ENCODE measurements at places on chromosomes 6 and 20.
A peak's percentile ranks its signal among the peaks of the same experiment; 100 is the strongest.

DNA sequence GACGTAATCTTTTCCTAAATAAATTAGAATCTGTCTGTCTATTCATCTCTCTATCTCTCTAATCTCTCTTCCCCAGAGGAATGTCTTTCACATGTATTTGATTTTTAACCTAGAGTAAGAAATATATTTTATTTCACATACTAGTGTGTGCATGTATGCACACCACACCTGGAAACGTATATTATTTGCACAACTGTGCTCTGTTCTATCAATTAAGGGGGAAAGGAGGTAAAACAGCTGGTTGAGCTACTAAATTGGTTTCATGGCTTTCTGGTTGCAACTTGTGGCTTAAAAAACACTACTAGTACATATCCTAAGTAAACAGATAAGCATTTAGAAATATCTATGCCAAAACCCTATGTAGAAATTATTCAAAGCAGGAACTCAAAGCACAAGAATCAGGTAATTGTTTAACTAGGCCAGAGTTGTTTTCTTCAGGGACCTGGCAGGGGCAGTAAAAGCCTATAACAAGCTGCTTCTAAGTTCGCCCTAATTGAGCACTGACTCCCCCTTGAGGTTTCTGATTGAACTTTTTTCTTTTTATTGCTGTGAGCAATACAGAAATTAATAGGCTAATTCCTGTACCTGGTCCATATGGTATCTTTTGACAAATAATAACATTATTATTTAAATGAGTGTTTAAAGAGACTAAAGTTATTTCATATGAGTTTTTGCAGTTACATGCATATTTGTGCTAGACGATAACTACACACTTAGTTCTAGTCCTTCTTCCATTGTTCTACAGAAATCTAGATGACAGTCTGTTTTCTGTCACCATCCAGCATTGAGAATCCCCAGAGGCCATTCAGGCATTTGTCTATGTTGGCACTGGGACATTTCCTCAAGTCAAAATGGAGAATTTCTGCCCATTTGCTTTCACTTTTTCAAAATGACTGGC, 88.6 kb downstream of the MCHR2 start:
- no peaks in the 10 kb centered on the region for H3K27me3 ChIP-seq
- no peak overlapping the region for H3K4me3 ChIP-seq
- DNase-seq: peak; percentile 60
- no peaks in the 10 kb centered on the region for H3K36me3 ChIP-seq
- no peak overlapping the region for H3K27ac ChIP-seq
- H3K4me1 ChIP-seq: no peaks in the 10 kb centered on the region

DNA sequence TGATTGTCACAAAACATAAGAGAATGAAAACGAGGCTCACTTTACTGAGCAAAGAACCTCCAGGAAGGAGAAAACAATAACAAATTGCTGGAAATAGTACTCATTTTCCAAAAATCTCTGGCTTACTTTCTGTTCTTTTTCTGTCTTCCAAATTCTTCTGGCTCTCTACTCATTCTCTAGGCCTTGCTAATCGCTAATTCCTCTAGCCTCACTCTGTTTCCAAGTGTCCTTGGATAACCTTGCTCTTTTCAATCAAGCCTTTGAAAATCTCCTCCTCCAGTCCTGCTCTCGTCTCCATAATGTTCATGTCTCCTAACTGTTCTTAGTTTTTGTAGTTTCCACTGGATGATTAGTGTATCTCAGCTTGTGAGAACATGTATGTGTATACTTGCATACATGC, 96.2 kb upstream of the MAP7 start:
- no peak overlapping the region for H3K27ac ChIP-seq
- no peak for DNase-seq
- H3K27me3 ChIP-seq: no peaks in the 10 kb centered on the region

- no peak for DNase-seq
- H3K27ac ChIP-seq: no peak overlapping the region
- H3K27me3 ChIP-seq: no peaks in the 10 kb centered on the region
- H3K4me1 ChIP-seq: no peaks in the 10 kb centered on the region
These were observed 130.2 kb upstream of the SYNDIG1 start for GRCh38 chr20:24339210-24339641.

- DNase-seq: no peak
- no peak overlapping the region for H3K27ac ChIP-seq
- H3K27me3 ChIP-seq: no peaks in the 10 kb centered on the region
- no peaks in the 10 kb centered on the region for H3K36me3 ChIP-seq
- no peak overlapping the region for H3K4me3 ChIP-seq
- no peaks in the 10 kb centered on the region for H3K4me1 ChIP-seq
These were observed 48.2 kb downstream of the APCDD1L start for GRCh38 chr20:58466729-58467571.

DNA sequence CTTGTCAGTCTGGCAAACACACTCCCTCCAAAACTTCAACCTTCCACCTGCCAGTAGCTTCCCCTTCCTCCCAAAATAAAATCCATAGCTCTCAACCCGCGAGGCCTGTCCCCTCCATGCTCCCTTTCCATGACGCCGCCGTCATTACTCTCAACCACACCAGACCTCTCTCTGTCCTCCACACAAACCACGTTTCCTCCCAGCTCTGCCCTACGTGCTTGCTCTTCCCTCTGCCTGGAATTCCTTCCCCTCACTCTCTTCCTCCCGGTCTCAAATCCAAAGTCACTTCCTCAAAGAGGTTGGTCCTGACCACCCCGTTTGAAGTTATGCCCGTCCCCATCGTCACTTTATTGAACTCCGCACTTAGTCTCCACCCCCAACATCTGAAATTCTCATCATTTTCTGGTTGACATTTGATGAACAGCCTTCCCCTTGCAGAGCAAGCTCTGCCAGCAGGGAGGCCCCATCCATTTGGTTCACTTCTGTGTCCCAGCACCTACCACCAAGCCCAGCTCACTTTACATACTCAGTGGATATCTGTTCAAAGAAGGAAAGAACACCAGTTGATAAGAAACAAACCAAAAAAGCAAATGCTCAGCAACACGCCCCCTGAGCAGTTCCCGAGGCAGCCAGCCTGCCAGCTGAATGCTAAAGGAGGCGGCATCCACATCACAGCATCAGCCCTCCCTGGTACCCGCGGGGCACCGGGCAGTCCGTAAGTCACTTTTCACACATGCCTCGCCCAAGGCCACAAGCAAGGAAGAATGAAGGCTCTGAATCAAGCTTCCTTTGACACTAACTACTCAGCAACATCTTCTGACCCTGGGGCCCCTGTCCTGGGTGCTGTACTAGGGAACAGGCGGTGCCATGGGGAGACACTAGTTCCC, 125.0 kb downstream of the NFATC2 start:
- no peak for DNase-seq
- no peak overlapping the region for H3K4me3 ChIP-seq
- no peak overlapping the region for H3K27ac ChIP-seq
- no peaks in the 10 kb centered on the region for H3K36me3 ChIP-seq
- no peaks in the 10 kb centered on the region for H3K4me1 ChIP-seq

DNA sequence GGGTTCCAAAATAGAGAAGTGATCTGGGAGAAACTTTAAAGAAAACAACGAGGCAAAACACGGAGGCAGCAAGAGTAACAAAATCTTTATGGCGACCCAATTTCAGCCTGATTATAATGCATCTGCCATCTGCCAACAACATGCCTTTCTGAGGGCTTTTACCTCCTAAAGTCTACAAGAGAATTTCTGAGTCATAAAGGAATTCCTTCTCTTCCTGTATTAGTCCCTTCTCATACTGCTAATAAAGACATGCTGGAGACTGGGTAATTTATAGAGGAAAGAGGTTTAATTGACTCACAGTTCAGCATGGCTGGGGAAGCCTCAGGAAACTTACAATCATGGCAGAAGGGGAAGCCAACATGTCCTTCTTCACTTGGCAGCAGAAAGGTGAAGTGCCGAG, 226.6 kb downstream of the HACE1 start:
- no peaks in the 10 kb centered on the region for H3K27me3 ChIP-seq
- no peak for DNase-seq
- H3K4me3 ChIP-seq: no peak overlapping the region
- H3K27ac ChIP-seq: no peak overlapping the region
- no peaks in the 10 kb centered on the region for H3K4me1 ChIP-seq
- H3K36me3 ChIP-seq: no peaks in the 10 kb centered on the region

DNA sequence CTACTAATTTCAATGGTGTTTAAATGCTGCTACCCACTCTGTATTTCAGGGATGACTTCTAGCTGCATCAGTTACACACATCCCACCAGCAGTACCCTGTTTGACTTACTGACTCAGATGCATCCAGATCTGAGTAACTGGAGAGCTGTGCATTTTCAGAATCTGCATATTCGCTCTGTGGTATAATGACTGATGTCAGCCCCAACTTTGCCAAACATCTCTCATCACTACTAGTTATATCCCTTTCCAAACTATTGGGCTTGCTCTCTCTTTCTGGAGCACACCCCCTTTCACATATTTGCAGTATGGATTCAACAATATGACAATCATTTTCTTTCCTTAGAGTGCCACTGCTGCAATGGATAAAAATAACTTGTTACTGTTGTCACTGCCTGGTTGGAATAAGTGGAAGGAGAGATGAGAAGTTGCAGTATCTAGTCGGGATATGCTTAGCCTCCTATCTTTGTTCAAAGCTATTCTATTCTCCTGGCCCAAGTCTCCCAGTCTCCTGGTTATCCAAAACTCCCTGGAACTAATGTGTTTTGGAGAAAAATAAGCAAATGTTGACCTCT, 3.3 kb upstream of the RSPO3 start:
- no peak overlapping the region for H3K4me3 ChIP-seq
- no peak overlapping the region for H3K27ac ChIP-seq
- no peaks in the 10 kb centered on the region for H3K4me1 ChIP-seq
- H3K36me3 ChIP-seq: no peaks in the 10 kb centered on the region

DNA sequence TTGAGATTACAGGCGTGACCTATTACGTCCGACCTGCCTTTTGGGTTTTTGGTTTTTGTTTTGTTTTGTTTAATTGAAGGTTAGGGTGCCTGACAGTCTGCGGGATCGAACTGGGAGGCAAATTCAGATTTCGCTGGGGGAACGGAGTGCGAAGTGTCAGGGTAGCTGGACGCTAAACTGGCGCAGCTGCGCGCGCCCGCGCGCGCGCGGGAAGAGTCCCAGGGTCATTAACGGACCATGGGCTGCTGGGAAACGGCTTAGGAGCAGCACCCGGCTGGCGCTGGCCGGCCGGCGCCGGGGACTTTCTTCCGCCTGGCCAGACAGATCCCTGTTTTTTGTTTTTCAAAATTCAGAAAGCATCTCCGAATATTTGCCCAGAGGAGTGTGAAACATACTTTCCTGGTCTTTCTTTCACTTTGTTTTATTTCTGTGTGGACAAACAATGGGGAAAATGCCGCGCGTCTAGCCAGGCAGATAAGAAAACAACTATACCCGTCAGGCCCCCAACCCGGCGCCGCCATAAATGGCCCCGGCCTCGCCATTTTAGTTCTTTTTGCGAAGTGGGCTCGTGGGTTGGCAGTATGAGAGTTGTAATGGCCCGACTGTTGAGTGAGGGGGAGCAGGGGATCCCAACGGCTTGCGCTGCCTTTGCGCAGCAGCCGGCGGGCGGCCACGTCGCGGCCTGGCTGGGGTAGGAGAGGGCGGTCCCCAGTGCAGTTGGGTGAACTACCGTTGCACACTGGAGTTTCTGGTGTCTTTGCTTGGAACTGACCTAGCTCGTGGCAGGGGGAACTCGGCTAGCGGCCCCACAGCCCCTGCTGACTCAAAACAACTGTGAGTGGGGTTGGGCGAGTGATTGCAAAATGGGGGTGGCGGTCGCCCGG, 7.1 kb downstream of the HSPA1B start:
- peak overlapping the region; percentile 93 for H3K27ac ChIP-seq
- DNase-seq: peak; percentile 77
- no peaks in the 10 kb centered on the region for H3K27me3 ChIP-seq
- H3K4me3 ChIP-seq: peak overlapping the region; percentile 99
- H3K36me3 ChIP-seq: peaks cover 22% of the 10 kb centered on the region

DNA sequence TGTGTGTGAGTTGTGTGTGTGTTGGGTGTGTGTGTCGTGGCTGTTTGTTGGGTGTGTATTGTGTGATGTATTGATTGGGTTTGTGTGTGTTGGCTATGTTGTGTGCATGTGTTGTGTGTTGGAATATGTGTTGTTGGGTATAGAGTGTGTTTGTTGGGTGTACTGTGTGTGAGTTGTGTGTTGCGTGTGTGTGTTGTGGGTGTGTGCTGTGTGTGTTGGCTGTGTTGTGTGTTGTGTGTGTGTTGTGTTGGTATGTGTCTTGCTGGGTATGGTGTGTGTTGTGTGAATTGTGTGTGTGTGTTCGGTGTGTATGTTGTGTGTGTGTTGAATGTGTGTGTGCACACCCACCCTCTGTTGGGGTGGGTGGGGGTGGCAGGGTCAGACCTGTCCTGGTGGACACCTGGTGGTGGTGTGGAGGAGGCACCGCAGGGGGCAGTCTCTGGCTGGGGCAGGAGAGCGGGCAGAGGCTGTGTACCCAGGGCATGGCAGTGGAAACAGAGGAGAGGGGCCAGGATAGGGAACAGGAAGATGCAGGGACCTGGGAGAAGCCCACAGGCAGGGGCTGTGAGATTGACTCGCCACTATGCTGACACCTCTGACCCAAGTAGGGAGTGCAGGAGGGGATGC, 25.5 kb upstream of the PXDC1 start:
- H3K4me3 ChIP-seq: no peak overlapping the region
- H3K36me3 ChIP-seq: no peaks in the 10 kb centered on the region
- no peaks in the 10 kb centered on the region for H3K27me3 ChIP-seq
- no peak for DNase-seq
- no peak overlapping the region for H3K27ac ChIP-seq
- no peaks in the 10 kb centered on the region for H3K4me1 ChIP-seq

GRCh38 chr6:36269834-36270705, at the start of gene PNPLA1:
Gene PNPLA1 (plus strand): TSS chr6:36270060. CDS start chr6:36270460, 400 bp downstream.
- no peaks in the 10 kb centered on the region for H3K4me1 ChIP-seq
- peaks cover 7% of the 10 kb centered on the region for H3K27me3 ChIP-seq
- no peak within 1 kb of the TSS for H3K4me3 ChIP-seq
- no peak within 1 kb of the TSS for H3K27ac ChIP-seq

GRCh38 chr20:61900011-61900944, 165.4 kb downstream of the TAF4 start:
- H3K36me3 ChIP-seq: no peaks in the 10 kb centered on the region
- H3K4me3 ChIP-seq: no peak overlapping the region

Measured in HCT116 (cell line).